ENCODE measurements at places on chromosomes 7 and 10.
A peak's percentile ranks its signal among the peaks of the same experiment; 100 is the strongest.

DNA sequence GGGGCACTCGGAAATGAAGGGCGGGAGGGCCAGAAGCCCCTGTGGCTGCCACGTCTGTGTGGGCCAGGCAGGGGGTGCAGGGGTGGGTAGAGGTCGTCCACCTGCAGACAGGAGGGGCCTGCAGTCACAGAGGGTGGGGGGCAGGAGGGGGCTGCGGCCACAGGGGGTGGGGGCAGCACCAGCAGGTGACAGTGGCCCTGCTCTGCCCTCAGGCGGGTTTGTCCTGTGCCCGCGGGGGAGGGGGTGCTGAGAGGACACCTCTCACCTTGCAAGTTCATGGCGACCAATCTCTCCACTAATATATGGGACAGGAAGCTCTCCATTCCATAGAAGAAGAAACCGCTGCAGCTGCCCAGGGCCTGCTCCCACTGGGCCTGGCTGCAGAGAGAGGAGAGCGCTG lies 26.6 kb upstream of the NKX6-2 start:
- DNase-seq = no peak

- peak; percentile 96 for DNase-seq
Measured at GRCh38 chr7:152025077-152025936, at the start of gene GALNT11. TSS of gene GALNT11 (plus strand) at chr7:152025674. CDS start at chr7:152094228, 68,554 bp downstream.

DNA sequence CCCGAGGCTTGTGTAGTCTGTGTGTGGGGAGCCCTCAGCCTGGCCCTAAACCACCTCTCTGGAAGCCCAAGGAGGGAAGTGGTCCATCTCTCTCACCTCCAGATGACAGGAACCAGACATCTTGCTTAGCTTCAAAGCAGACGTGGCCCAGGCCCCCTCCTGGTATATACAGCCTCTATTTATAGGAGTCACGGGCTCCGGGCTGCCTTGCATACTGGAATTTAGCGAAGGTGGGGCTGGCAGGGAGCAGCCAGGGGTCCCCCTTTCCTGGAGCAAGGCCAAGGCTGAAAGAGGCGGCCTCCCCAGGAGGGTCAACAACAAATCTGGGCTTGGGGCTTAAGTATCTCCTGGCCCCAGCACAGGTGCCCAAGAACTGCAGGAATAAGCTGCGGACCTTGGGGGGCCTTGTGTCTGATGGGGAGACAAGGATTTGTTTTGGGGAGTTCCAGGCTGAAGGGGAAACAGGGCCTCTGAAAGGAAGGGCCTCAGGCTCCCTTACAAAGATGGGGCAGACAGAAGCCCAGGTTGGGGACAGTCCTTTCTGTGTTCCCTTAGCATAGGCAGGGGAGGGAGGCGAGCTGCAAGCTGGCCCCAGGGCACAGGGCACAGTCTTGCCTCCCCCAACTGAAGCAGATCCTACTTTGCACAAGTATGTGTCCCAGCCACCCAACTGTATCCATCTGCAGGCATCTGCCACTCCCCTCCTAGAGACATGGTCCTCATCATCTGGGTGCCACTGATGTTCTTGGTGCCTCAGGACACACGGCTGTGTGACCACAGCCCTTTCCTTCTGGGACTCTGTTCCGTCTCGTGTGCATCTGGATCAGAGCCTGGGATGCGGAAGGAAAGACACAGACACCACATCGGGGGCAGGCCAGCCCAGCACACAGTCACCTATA lies 11.9 kb downstream of the ZCCHC24 start:
- no peak for DNase-seq

GRCh38 chr10:69234447-69234846 lies 14.3 kb downstream of the HKDC1 start:
- no peak for DNase-seq

DNA sequence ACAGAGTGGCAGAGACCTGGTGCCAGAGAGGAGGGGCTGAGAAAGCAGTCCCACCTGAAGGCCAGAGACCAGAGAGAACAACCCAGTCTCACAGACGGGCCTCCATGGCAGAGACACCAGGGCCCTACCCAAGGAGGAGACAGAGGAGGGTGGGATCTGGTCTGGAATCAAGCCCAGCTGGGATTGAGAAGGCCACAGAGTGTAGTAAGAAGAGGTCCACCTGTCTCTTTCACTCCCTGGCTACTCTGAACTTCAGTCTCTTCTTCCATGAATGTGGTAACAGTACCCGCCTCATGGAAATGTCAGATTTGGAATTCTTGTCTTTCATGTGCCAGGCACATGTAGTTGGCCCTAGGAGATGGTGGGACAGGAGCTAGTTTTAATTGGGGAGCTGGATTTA lies 55.6 kb downstream of the CLIP2 start:
- DNase-seq = no peak

GRCh38 chr10:7589748-7590147 lies 77.0 kb downstream of the ITIH5 start:
- DNase-seq = no peak

DNA sequence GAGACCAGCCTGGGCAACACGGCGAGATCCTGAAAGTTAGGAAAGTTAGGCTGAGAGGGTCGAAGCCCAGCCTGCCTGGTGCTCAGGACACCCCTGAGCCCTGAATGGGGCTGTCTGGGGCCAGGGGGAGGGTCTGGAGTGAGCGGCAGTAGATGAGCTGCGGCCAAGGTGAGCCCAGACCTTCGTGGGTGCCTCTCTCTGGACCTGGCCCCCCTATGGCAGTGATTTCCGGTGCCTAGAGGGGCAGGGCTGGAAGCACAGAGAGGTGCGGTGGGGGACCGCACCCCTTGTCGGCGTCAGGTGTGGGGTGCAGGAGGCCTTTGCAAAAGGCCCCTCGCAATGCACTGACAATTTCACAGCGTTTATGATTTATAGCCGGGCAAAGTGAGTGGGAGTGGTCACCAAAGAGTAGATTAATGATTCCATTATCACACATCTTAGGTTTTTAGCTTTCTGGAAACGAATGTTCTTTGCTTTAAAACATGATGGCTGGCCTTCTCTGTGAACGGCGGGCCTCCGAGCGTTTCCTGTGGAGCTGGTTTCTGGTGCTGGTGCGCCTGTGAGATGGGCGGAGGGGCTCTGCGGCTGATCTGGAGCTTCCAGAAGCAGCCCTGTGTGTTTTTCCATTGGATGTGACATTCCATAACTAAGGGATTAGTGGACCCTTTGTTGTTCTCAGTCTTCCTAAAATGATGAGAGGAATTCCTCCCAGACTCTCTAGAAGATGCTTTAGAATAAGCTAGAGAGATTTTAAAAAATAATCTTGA lies 171.0 kb upstream of the ZNF32 start:
- no peak for DNase-seq

Measured in GM13977 (cell line).